Right ventricle myocardium superior (tissue), 1 donor: ENCODE measurements at places on chromosomes 16 and 17. TPM values are rescaled to one million over a fixed set of nuclear protein-coding genes. Genes with fewer than 3 reads are reported as not detected.

DNA sequence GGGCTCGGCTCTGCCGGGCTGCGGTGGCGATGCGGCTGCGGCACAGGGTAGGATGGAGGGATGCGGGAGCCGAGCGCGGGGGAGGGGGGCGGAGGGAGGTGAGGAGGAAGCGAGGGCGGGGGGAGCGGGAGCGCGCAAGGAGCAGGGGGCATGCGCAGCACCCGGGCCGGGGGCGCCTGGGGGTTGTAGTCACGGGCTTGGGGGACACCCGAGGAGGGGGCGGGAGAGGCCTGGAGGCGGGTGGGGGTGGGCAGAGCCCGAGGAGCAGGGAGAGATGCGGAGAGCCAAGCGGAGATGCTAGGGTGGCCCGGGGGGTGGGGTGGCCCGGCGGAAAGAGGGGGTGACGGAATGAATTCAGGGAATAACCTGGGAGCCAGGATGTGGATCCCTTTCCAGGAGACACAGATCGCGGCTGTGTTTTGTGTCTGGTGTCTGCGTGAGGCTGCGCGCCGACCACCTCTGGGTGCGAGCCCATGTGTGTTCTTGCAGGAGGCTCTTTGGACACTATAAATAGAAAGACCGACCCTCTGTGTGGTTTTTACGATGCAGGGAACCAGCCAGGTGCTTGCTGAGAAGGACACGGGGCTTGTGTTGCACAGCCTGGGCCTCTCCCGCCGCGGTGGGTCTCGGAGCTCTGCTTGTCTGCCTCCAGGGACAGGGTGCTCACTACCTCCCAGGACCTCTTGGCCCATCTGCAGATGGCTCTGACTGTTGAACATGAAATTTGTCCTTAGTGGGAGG, at the start of gene STX1B:
TSS of gene STX1B (minus strand) at position 54 of the 741 bp plus-strand sequence. CDS start 242 bp downstream, outside the sequence.
- no peak for DNase-seq

- DNase-seq: no peak
These were observed 117.9 kb downstream of the CPPED1 start for GRCh38 chr16:12685806-12686205.

DNA sequence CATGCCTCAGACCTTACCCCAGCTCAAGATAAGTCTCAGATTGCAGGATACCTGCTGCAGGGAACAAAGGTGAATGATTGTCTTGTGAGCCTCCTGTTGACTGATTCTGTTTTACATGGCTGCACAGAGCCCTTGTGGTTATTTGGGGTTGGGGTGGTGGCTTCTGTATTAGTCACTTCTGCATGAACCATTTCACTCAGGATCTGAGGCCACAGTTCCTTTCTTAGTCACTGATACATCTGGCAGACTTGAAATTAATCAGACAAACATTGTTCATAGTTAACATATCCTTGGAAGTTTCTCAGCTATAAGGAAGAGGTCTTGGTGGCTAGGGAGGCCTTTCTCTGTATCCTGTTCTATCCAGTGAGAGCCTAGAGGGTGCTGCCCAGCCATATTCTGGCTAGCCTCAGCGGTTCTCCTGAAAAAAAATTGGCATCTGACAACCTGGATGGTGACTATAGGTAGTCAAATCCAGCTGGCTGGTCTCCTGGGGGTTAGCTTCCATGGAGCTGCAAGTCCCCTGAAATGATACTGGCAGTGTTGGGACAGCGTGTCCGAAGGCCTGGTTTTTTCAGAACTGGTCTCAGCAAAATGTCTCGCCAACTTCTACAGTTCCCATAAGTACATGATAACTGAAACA, 8.4 kb upstream of the PLK1 start:
- DNase-seq: no peak

The DPH1 gene
- total RNA-seq: 26.8 TPM

The ENKD1 gene
- total RNA-seq: 8.8 TPM
